ENCODE measurements at places on chromosomes 16 and 17. TPM values are rescaled to one million over a fixed set of nuclear protein-coding genes. Genes with fewer than 3 reads are reported as not detected.

- H3K4me3 ChIP-seq: no peak overlapping the region
- no peak overlapping the region for H3K27ac ChIP-seq
- H3K36me3 ChIP-seq: no peaks in the 10 kb centered on the region
- no peaks in the 10 kb centered on the region for H3K4me1 ChIP-seq
- no peak for DNase-seq
Observed at GRCh38 chr17:65228734-65229620, 91.8 kb downstream of the RGS9 start.

DNA sequence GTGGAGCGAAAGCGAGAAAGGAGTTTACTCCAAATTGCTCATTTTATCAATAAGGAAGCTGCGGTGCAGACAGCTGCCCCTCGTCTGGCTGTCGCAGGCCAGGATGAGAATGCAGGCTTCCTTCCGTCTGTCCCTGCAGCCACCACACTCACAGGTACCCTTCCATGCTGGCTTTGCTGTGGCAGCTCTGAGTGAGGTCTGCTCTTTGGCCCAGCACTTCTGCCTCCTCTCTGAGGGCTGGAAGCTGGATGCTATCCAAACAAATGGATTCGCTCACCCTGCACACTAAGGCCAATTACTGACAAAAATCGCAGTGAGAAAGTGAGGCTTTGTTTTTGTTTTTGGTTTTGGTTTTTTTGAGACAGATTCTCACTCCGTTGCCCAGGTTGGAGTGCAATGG, 7.0 kb downstream of the ARMC7 start:
- H3K36me3 ChIP-seq: no peaks in the 10 kb centered on the region
- no peak overlapping the region for H3K4me3 ChIP-seq
- no peak for DNase-seq

- no peak for DNase-seq
- no peaks in the 10 kb centered on the region for H3K27me3 ChIP-seq
- H3K36me3 ChIP-seq: no peaks in the 10 kb centered on the region
- H3K27ac ChIP-seq: no peak overlapping the region
- H3K4me3 ChIP-seq: no peak overlapping the region
Observed at GRCh38 chr16:51719376-51719775, 568.3 kb upstream of the SALL1 start.

- no peaks in the 10 kb centered on the region for H3K36me3 ChIP-seq
- DNase-seq: no peak
- no peaks in the 10 kb centered on the region for H3K27me3 ChIP-seq
- no peak overlapping the region for H3K4me3 ChIP-seq
- no peaks in the 10 kb centered on the region for H3K4me1 ChIP-seq
Observed at GRCh38 chr17:73215447-73215846, 22.6 kb downstream of the COG1 start.

GRCh38 chr17:44308320-44308818, at the start of gene RUNDC3A:
Gene RUNDC3A (plus strand): TSS chr17:44308601. CDS start chr17:44308833, 232 bp downstream.
- no peaks in the 10 kb centered on the region for H3K36me3 ChIP-seq
- peaks cover 17% of the 10 kb centered on the region for H3K4me1 ChIP-seq
- no peaks in the 10 kb centered on the region for H3K27me3 ChIP-seq
- no peak within 1 kb of the TSS for H3K27ac ChIP-seq
- no peak for DNase-seq
- peak within 1 kb of the TSS; percentile 43 for H3K4me3 ChIP-seq

- H3K4me1 ChIP-seq: no peaks in the 10 kb centered on the region
- no peak overlapping the region for H3K27ac ChIP-seq
- H3K27me3 ChIP-seq: no peaks in the 10 kb centered on the region
- no peaks in the 10 kb centered on the region for H3K36me3 ChIP-seq
Observed at GRCh38 chr16:5001571-5001970, 32.2 kb downstream of the NAGPA start.

DNA sequence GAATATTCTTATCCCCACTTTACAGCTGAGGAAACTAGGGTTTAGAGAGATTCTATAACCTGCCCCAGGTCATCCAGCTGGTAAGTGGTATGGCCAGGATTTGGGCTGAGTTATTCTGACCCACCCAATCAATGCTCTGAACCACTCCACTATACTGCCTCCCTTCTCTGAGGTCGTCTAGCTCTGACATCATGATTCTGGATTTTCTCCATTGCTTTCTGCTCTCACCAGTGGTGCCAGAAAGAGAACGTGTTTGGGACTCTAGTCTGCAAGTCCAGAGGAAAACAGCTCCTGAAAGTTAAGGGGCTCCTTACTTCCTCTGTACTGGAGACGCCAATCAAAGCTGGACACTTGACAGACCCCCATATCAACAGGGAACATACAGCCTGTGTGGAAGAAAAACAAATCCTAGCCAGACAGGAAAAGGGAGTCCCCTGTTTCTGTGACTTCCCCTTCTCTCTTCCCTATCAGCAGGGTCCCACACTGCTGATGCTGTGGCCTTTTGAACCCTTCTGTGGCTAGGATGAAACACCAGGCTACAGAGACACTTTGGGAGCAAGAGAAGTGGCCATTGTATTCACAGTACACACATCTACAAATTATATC, 6.0 kb upstream of the EZH1 start:
- H3K4me1 ChIP-seq: 0 out of 2 replicates have a peak, but pooled peaks cover 3% of the 10 kb centered on the region
- H3K27me3 ChIP-seq: peaks cover 4% of the 10 kb centered on the region
- H3K36me3 ChIP-seq: no peaks in the 10 kb centered on the region
- no peak for DNase-seq

- no peak overlapping the region for H3K4me3 ChIP-seq
- DNase-seq: no peak
- H3K27ac ChIP-seq: no peak overlapping the region
- H3K4me1 ChIP-seq: no peaks in the 10 kb centered on the region
- no peaks in the 10 kb centered on the region for H3K36me3 ChIP-seq
Observed at GRCh38 chr16:53605356-53605755, 98.3 kb downstream of the RPGRIP1L start.

GRCh38 chr16:11359370-11359769, 14.1 kb downstream of the RMI2 start:
- no peaks in the 10 kb centered on the region for H3K27me3 ChIP-seq
- H3K27ac ChIP-seq: no peak overlapping the region
- no peaks in the 10 kb centered on the region for H3K4me1 ChIP-seq
- H3K36me3 ChIP-seq: no peaks in the 10 kb centered on the region
- DNase-seq: no peak

GRCh38 chr17:55845385-55845784, 94.5 kb downstream of the PCTP start:
- peak overlapping the region; percentile 45 for H3K4me3 ChIP-seq
- peak; percentile 85 for DNase-seq
- H3K4me1 ChIP-seq: no peaks in the 10 kb centered on the region
- H3K27me3 ChIP-seq: no peaks in the 10 kb centered on the region

DNA sequence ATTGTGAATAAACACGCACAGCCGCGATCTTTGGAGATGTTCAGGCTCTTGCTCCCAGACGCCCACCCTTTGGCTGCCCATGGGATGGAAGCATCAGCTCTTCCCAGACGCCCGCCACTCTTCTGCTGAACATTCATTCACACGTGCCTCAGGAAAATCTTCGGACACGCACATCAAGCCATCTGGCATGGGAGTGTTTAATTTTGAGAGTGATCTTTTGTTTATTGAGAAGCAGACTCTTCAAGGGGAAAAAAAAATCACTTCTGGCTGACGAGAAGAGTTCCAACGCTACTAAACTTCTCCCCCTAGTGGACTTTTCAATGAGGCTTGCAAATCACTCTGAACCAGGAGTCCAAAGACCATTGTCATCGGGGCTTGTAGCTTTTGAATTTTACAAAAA, 62.0 kb upstream of the NUDT7 start:
- DNase-seq: no peak
- no peaks in the 10 kb centered on the region for H3K4me1 ChIP-seq
- no peaks in the 10 kb centered on the region for H3K27me3 ChIP-seq

GRCh38 chr16:68074850-68075555, 10.2 kb upstream of the NFATC3 start:
- H3K27me3 ChIP-seq: no peaks in the 10 kb centered on the region
- H3K27ac ChIP-seq: no peak overlapping the region
- no peak overlapping the region for H3K4me3 ChIP-seq
- H3K36me3 ChIP-seq: peaks cover 43% of the 10 kb centered on the region
- DNase-seq: peak; percentile 28

DNA sequence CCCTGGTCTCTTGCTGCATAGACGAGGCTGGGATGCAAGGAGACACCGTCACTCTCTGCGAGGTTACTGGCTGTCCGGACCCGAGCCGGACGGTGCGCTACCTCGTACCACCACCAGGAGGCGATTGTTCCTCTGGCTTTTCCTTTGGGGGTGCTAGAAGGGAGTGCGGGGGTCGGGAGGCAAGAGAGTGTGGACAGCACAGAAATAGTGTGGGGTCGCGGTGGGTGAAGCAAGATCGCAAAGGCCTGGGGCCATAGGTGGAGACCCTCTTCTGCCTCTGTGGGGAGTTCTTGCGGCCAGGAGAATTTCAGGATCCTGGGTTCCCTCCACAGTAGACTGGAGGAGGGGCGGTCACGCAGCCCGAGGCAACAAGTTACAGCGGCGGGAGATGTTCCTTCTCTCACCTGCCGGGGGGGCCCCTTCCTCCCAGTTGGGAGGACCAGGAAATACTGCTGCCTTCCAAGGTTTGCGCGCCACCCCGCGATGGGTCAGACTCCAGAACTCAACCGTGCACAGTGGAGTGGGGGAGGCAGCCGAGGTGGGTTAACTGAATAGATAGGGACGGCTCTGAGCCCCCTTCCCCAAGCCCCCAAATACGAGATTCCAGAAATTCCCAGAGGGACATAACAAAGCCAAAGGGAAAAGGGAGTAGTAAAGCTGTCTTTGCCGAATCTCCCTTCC, 6.9 kb downstream of the PHOSPHO1 start:
- H3K27me3 ChIP-seq: peaks cover 52% of the 10 kb centered on the region
- no peaks in the 10 kb centered on the region for H3K36me3 ChIP-seq
- no peak for DNase-seq

- H3K4me1 ChIP-seq: no peaks in the 10 kb centered on the region
- H3K4me3 ChIP-seq: no peak overlapping the region
- no peaks in the 10 kb centered on the region for H3K27me3 ChIP-seq
Observed at GRCh38 chr17:18990331-18990730, 14.2 kb downstream of the FAM83G start.

DNA sequence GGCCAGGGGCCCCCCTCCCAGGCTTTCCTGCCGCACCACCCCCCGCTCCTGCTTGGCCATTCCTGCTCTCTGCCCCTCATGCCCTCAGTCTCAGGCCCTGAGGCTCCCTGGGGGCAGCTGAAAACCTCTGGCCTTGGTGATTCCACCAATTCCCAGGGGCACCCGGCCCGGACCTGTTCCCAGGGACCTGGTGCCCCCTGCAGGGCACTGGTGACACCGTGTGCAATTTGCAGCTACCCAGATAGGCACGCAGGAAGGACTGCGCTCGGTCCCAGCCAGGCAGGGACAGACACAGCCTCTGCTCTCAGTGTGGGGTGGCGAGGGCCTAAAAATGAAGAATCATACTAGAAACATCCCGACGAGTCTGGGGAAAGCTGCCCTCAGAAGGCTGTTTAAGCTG, 13.4 kb downstream of the WFDC1 start:
- H3K27ac ChIP-seq: no peak overlapping the region
- H3K27me3 ChIP-seq: no peaks in the 10 kb centered on the region
- H3K4me1 ChIP-seq: no peaks in the 10 kb centered on the region
- H3K36me3 ChIP-seq: no peaks in the 10 kb centered on the region
- H3K4me3 ChIP-seq: no peak overlapping the region

GRCh38 chr17:6843241-6843880, 11.8 kb upstream of the TEKT1 start:
- no peaks in the 10 kb centered on the region for H3K4me1 ChIP-seq
- H3K36me3 ChIP-seq: no peaks in the 10 kb centered on the region
- no peak overlapping the region for H3K4me3 ChIP-seq
- no peak for DNase-seq

- no peak for DNase-seq
- no peaks in the 10 kb centered on the region for H3K36me3 ChIP-seq
- no peak overlapping the region for H3K4me3 ChIP-seq
- H3K4me1 ChIP-seq: peaks cover 4% of the 10 kb centered on the region
Observed at GRCh38 chr16:46980926-46981325, 7.5 kb upstream of the DNAJA2 start.

The VMO1 gene
- not detected for total RNA-seq

The SLC16A6 gene
- total RNA-seq: 0.08 TPM

The AKTIP gene
- 16.5 TPM for total RNA-seq

The NPIPB12 gene
- total RNA-seq: 39.8 TPM

The IL17C gene
- 1.4 TPM for total RNA-seq

The ZNF48 gene
- total RNA-seq: 41.2 TPM

All from H1 (cell line).